ENCODE measurements at places on chromosomes 7 and 10. TPM values are rescaled to one million over a fixed set of nuclear protein-coding genes. Genes with fewer than 3 reads are reported as not detected.

Gene GPR26
- total RNA-seq, result not detected

Gene LDB3
- total RNA-seq, result 5.5 TPM

Gene NODAL
- total RNA-seq, result not detected

Gene PRPS1L1
- total RNA-seq, result not detected

Gene CYP3A7
- total RNA-seq, result not detected

Gene SMKR1
- total RNA-seq, result 1.2 TPM

Gene POM121L12
- total RNA-seq, result not detected

DNA sequence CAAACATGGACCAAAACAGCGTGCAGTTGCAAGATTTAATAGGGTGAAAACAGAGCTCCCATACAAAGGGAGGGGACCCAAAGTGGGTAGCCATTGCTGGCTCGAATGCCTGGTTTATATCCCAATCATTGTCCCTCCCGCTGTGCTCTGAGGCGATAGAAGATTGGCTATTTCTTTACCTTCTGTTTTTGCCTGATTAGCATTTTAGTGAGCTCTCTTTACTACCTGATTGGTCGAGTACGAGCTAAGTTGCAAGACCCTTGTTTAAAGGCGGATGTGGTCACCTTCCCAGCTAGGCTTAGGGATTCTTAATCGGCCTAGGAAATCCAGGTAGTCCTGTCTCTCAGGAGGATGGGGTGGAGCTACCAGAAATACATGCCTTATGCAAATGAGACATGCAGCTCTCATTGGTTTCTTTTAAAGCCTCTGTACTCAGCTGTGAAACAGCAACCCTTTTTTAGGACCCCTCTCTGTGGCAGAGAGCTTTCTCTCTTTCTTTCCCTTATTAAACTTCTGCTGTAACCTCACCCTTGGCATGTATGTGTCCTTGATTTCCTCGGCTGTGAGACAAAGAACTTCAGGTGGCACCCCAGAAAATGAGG is 202.4 kb downstream of the CCSER2 start:
- H3K36me3 ChIP-seq, result no peaks in the 10 kb centered on the region
- no peaks in the 10 kb centered on the region for H3K4me1 ChIP-seq
- no peak overlapping the region for H3K27ac ChIP-seq
- no peak overlapping the region for H3K4me3 ChIP-seq

DNA sequence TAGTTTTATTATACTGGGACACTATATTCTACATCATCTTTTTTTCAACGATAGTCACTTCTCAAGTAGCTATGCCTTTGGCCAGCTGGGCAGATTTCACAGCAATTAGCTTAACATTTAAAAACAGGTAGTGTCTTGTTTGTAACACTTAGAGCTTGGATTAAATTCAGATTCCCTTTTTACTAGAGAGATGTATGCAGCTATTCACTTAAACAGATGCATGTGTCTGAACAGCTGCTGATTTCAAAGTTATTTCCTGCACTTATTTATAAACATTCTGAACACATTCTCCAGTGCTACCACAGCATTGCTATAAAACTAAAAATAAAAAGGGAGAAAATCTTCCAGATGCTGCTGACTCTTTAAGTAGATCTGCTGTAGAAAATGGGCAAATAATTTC is 637.2 kb downstream of the POM121L12 start:
- no peak for DNase-seq
- H3K27me3 ChIP-seq, result no peaks in the 10 kb centered on the region
- no peak overlapping the region for H3K27ac ChIP-seq
- H3K4me1 ChIP-seq, result no peaks in the 10 kb centered on the region

- no peaks in the 10 kb centered on the region for H3K27me3 ChIP-seq
- no peak for DNase-seq
- no peaks in the 10 kb centered on the region for H3K36me3 ChIP-seq
- H3K27ac ChIP-seq, result no peak overlapping the region
- H3K4me3 ChIP-seq, result no peak overlapping the region
- H3K4me1 ChIP-seq, result no peaks in the 10 kb centered on the region
Measured at GRCh38 chr7:76254781-76255180, 47.7 kb upstream of the HSPB1 start.

DNA sequence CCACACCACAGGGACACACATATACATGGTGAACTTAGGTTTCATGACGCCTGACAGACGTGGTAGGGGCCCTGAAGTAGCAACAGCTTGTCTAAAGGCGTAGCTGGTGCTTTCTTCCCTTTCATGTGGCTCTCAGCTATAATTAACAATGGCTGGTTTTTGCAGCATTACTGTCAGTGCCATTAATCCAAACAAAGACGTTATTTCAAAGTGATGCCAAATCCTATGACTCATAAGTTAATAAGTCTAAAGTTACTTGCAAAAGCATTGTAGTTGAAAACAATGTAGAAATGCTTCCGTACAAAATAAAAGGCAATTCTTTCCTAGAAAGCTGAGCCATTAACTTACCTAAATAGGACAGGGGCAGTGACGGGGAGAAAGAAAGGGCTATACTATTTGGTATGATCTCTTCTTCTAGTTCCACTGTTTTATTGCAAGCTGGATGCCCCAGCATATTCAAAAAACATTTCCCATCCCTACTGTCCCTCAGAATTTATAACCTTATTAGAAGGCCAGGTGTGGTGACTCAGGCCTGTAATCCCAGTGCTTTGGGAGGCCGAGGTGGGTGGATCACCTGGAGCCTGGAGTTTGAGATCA is 105.4 kb downstream of the ODAD2 start:
- no peaks in the 10 kb centered on the region for H3K27me3 ChIP-seq
- H3K4me3 ChIP-seq, result no peak overlapping the region

DNA sequence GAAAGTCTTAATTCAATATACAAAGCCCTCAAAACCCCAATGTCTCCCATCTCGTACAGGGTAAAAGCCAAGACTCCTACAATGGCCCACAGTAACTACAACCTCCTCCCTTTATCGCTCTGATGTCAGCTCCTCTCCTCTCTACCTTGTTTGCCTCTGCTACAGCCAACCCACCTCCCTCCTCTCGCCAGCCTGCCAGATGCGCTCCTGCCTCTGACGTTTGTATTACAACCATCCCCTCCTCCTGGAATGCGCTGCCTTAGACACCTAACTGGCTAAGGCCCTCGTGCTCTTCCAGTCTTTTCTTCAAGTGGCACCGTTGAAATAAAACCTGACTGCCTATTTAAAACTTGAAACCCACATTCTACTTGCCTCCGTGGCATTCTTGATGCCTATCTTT is 115.3 kb upstream of the MYO3A start:
- no peak overlapping the region for H3K27ac ChIP-seq
- DNase-seq, result no peak
- H3K4me3 ChIP-seq, result no peak overlapping the region

DNA sequence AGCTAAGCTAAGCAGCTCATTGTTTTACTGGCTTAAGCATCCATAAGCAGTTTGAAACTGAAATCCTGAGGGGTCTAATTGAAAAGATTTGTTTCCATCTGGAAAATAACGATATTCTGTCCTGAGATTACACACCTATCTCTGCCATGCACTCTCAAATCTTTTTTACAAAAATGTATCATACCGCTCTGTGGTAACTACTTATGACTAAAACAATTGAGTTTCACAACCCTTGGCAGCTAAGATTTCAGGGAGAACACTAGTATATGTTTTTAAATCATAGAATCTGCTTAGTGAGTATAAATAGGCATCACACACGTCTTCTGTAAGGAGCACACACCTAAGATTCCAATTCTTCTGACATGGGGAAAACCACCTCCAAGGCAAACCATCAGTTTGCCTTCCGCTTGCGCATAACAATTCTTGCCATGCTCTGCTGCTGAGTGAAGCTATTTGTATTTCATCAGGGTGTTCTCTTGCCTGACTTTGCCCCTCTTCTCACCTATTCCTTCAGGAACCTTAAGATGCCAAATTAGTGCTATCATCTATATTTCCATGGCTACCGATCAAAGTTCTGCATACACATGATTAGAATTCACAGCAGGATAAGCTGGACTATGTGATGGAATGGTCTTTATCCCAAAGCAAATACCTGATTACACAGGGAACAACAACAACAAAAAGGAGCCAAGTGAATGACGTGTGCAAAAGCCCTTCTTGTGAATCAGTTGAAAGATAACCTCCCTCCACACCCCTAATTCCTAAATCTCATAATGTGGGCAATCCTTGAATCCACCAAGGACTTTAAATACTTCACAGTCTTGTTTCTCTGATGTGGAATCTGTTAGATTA is 40.9 kb downstream of the PRPF18 start:
- no peak overlapping the region for H3K4me3 ChIP-seq
- no peaks in the 10 kb centered on the region for H3K36me3 ChIP-seq
- H3K27me3 ChIP-seq, result no peaks in the 10 kb centered on the region
- H3K27ac ChIP-seq, result no peak overlapping the region
- H3K4me1 ChIP-seq, result peaks cover 27% of the 10 kb centered on the region

- no peak overlapping the region for H3K4me3 ChIP-seq
- H3K36me3 ChIP-seq, result no peaks in the 10 kb centered on the region
- H3K27ac ChIP-seq, result no peak overlapping the region
- no peak for DNase-seq
Measured at GRCh38 chr10:93086289-93086688, 12.6 kb downstream of the CYP26A1 start.

- H3K27me3 ChIP-seq, result no peaks in the 10 kb centered on the region
- H3K27ac ChIP-seq, result peak overlapping the region; percentile 74
- DNase-seq, result peak; percentile 17
Measured at GRCh38 chr7:149027611-149028345, 527 bp downstream of the PDIA4 start.

DNA sequence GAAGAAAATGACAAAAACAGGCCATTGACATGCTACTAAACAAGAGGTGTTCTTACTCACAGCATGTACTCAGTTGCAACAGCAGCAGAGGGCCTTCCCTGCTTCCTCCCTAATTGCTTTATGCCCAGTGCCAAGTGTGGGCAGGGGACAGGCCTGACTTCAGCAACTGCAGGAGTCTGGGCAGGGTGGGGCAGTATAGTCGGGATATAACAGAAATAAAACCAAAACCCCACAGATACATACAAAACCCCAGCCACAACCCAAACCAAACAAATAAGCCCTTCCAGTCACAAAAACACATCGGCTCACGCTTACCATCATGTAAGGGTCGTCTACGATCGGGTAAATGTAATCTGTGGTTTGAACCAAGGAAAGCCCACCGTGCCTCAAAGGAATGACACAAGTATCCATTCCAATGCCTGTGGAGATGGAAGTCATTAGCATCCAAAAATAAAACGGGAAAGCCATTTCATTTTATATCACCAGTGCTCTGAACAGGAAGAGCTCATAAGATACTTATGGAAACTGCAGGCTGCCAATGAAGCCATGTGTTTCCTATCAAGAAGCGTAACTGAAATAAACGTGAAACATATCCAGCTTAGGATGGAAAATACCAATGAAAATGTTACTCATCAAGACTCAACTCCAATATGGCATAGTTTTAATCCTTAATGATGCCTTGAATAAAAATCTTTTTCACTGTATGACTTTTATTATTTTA is 9.5 kb downstream of the SEPHS1 start:
- no peak overlapping the region for H3K27ac ChIP-seq
- H3K4me3 ChIP-seq, result no peak overlapping the region
- no peak for DNase-seq
- peaks cover 3% of the 10 kb centered on the region for H3K36me3 ChIP-seq
- no peaks in the 10 kb centered on the region for H3K4me1 ChIP-seq

DNA sequence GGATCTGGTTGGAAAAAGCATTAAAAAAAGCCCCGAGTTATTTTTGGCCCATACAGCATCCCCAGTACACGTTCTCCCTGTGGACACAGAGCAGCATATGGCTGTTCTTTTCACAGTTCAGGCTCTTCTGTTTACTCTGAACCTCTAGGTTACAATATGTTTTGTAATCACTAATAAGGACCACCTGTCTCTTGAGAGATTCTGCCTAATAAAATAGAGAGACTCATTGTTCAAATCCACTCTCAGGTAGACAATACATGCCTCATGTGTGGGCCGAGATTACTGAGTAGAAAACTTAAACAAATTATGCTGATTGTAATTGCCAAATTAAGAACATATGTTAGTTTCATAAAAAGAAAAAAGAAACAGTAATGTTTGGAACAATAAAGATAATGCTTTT is 647.7 kb downstream of the GRM8 start:
- no peak overlapping the region for H3K4me3 ChIP-seq
- no peaks in the 10 kb centered on the region for H3K36me3 ChIP-seq
- no peaks in the 10 kb centered on the region for H3K4me1 ChIP-seq
- DNase-seq, result no peak
- H3K27ac ChIP-seq, result no peak overlapping the region

- H3K36me3 ChIP-seq, result no peaks in the 10 kb centered on the region
- H3K27me3 ChIP-seq, result no peaks in the 10 kb centered on the region
- no peak overlapping the region for H3K4me3 ChIP-seq
- DNase-seq, result no peak
- H3K27ac ChIP-seq, result no peak overlapping the region
Measured at GRCh38 chr7:134726581-134726980, 52.9 kb upstream of the CALD1 start.

- peak; percentile 48 for DNase-seq
- H3K36me3 ChIP-seq, result no peaks in the 10 kb centered on the region
- H3K4me1 ChIP-seq, result peaks cover 29% of the 10 kb centered on the region
- H3K27me3 ChIP-seq, result no peaks in the 10 kb centered on the region
- no peak within 1 kb of the TSS for H3K27ac ChIP-seq
Measured at GRCh38 chr10:61452655-61453641, at the start of gene TMEM26. TSS of gene TMEM26 (minus strand) at chr10:61453381. CDS start at chr10:61453081, 300 bp downstream.

GRCh38 chr10:2963889-2964631 is 103.3 kb upstream of the PFKP start:
- no peak for DNase-seq
- no peaks in the 10 kb centered on the region for H3K27me3 ChIP-seq

DNA sequence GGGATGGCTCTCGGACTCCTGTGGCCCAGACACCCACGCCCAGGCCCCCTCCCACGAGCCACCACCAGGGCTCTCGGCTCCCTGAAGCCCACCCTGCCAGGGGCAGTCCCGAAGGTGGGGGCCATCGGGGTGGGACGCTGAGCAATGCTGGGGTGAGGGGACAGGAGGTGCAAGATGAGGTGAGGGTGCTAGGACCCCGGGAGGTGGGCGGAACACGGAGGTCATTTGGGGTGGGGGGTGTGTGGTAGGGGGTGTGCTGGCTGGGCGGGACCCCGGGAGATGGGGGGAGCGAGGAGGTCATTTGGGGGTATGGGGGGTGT is 17.0 kb upstream of the LFNG start:
- no peaks in the 10 kb centered on the region for H3K36me3 ChIP-seq
- H3K27ac ChIP-seq, result no peak overlapping the region

GRCh38 chr10:1731592-1731991 is 5.7 kb downstream of the ADARB2 start:
- no peak overlapping the region for H3K27ac ChIP-seq
- no peaks in the 10 kb centered on the region for H3K36me3 ChIP-seq
- H3K4me3 ChIP-seq, result no peak overlapping the region
- H3K27me3 ChIP-seq, result no peaks in the 10 kb centered on the region
- H3K4me1 ChIP-seq, result no peaks in the 10 kb centered on the region
- no peak for DNase-seq
